ENCODE measurements at places on chromosomes 16 and 17.

- DNase-seq, result no peak
Observed at GRCh38 chr16:10692470-10692869, 2.3 kb downstream of the TEKT5 start.

- no peak for DNase-seq
Observed at GRCh38 chr17:14340857-14341754, 40.2 kb downstream of the HS3ST3B1 start.

DNA sequence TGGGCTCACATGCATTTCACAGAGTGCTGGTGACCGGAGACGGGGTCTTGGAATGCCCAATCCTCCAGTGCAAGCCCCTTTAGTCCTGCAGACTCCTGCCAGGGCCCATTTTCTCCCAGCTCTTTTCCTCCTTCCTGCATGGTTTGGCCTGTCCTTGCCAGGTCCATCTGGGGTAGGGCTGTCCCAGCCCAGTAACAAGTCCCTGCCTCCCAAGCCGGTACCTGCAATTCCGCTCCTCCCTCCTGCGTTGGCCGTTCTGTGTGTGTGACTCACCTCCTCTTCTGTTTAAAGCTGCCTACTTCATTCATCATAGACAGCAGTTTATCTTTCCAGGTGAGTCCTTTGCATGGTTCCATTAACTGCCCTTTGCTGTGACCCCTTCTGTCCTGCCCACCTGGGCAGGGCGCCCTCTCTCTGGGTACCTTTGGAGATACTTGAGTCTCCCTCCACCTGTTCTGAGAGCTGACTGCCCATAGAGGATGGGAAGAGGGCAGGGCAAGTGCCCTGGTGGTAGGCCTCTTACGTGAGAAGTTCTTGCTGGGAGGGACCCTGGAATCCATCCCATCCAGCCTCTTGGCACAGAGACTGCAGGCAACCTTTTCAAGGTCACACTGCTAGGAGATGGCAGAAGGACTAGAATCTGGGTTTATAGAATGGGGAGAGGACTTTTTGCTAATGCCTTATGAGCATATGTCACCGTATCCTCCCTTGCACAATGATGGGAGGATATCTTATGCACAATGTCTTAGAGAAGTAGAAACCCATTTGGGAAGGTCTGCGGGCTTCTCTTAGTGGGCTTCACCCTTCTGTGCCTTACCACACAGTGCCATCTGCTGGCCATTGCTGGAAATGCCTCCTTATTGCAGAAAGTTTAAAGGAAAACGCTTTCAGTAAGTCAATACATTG is 29.7 kb upstream of the LGALS9 start:
- peak; percentile 80 for DNase-seq

GRCh38 chr17:44417553-44417952 is 28.1 kb upstream of the ITGA2B start:
- DNase-seq, result no peak

GRCh38 chr16:76941113-76941512 is 249.9 kb upstream of the MON1B start:
- no peak for DNase-seq
